ENCODE measurements at places on chromosomes 16 and 17. TPM values are rescaled to one million over a fixed set of nuclear protein-coding genes. Genes with fewer than 3 reads are reported as not detected.

- no peak for DNase-seq
These were observed 5.1 kb upstream of the NUFIP2 start for GRCh38 chr17:29299031-29299430.

The ATXN2L gene
- 319 TPM for total RNA-seq

DNA sequence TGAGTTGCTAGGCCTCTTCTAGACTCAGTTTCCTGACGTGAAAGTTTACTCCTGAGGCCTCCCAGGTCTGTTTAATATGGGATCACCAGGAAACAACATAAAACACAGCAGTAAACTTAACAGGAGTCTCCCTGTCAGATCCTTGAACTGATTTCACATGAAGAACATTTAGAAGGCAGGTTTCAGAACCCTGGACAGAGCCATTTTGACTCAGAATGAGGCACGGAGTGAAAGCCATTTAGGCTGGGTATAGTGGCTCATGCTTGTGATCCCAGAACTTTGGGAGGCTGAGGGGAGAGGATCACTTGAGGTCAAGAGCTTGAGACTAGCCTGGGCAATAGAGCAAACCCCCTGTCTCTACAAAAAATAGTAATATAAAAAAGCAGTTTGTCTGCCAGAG is 289.1 kb downstream of the CA10 start:
- peak; percentile 26 for DNase-seq

- DNase-seq, result peak; percentile 45
These were observed 1.0 kb downstream of the RHBDL3 start for GRCh38 chr17:32266389-32267301.

The TBX4 gene
- total RNA-seq, result not detected

DNA sequence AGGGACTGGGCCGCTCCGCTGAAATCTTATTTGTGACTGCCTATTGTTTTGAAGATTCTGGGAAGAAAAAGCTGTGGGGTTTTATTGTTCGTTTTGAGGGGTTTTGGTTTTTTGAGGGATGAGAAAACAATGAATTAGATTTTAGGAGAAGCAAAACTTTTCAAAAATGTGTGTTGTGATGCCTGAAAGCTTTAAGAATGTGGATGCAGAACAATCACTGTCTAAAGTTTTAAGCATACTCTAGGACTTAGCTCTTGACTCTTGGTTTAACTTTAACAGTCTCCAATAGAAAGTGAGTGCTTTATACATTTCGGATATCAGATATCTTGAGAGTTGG is 899 bp downstream of the CFAP52 start:
- no peak for DNase-seq

The NDRG4 gene
- 6.9 TPM for total RNA-seq

DNA sequence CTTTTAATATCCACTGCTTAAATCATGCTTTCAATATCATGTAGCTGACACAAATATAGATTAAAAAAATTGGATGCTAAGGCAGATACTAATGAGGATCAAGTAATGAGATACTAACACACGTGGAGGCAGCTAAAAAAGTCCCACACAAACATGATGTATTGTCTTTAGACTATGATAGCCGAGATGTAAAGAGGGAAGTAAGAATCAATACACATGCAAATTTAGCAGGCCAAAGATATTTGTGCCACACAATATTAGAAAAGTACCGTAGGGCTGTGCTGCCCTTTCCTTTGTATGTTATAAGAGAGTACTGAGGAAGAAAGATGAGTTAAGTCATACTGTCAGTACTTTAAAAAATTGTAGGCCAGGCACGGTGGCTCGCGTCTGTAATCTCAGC is 51.4 kb upstream of the STAC2 start:
- no peak for DNase-seq

- DNase-seq, result no peak
These were observed 579.1 kb upstream of the RBFOX1 start for GRCh38 chr16:6753553-6753952.

DNA sequence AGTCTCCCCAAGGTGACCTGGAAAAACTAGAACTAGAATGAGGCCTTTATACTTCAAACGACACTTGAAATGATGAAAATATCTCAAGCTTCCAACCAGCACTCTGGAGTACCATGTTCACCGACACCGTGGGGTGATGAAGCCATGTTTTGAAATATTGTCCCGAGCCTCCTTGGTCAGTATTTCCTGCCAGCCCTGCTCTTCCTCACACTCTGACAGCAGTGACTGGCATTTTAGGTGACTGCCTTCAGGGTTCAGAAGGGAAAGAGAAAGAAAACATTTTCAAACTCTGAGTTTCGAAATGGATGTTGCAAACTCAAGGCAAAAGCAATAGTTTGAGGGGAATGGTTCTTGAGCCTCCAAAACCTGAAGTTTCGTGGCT is 39.3 kb upstream of the IRX6 start:
- no peak for DNase-seq

The GNGT2 gene
- total RNA-seq, result 27.3 TPM

- no peak for DNase-seq
These were observed 10.1 kb downstream of the MRM1 start for GRCh38 chr17:36611345-36612072.

- DNase-seq, result peak; percentile 96
These were observed 2.7 kb upstream of the SPG7 start for GRCh38 chr16:89505204-89506112.

DNA sequence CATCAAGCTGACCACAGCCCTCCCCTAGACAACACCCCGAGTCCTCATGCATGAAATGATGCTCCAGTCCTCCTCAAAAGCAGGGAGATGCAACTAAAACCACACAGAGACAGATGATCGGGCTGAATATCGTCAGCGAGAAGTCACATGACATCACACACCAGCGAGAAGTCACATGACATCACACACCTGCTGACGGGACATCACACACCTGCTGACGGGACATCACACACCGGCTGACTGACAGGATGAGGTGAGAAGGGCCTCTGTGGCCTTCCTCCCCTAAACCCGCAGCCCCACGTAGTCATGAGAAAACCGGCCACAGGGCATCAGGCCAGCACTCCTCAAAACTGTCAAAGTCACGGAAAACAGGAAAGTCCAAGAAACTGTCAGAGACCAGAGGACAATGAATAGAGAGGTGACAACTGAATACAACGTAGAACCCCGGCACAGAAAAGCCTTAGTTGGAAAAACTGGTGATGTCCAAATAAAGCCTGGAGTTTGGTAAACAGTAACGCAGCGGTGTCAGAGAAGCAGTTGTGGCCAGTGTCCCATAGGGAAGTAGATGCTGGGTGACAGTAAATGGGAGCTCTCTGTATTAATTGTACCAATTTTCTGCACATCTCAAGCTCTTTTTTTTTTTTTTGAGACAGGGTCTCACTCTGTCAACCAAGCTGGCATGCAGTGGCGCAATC is 14.3 kb downstream of the LITAF start:
- DNase-seq, result peak; percentile 59

DNA sequence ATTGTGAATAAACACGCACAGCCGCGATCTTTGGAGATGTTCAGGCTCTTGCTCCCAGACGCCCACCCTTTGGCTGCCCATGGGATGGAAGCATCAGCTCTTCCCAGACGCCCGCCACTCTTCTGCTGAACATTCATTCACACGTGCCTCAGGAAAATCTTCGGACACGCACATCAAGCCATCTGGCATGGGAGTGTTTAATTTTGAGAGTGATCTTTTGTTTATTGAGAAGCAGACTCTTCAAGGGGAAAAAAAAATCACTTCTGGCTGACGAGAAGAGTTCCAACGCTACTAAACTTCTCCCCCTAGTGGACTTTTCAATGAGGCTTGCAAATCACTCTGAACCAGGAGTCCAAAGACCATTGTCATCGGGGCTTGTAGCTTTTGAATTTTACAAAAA is 62.0 kb upstream of the NUDT7 start:
- no peak for DNase-seq

DNA sequence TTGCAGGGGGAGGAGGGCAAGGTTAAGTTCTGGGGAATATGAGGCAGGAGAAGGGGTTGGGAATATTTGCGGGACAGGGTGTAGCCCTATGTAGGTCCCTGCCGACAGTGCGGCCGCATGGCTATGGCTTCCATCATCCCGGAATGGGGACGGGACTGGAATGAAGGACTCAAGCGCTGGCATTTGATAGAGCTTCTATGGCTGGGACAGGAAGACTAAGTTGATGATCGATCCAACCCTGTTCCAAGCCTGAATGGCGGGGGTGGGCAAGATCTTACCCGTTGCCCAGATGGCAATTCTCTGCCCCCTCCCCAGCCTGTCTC is 47.1 kb downstream of the SRCIN1 start:
- DNase-seq, result no peak

The KRTAP4-6 gene
- total RNA-seq, result not detected

DNA sequence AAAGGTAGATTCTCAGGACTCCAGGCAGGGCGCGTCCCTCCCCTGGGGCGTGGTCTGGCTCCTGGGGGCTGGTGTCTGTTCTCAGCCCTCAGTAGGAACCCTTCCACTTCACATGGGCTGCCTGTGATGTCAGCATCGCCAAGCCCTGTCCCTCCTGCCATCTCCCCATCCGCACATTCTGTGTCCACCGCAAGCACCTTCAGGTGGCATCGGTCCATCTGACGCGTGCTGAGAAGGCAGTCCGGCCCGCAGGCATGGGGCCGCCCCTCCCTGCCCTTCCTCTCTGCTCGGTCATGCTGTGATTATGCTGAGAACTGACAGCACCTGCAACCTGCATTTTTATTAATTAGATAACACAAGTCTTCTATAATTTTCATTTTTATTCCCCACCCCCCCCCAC is 12.7 kb upstream of the DNAH17 start:
- DNase-seq, result no peak

DNA sequence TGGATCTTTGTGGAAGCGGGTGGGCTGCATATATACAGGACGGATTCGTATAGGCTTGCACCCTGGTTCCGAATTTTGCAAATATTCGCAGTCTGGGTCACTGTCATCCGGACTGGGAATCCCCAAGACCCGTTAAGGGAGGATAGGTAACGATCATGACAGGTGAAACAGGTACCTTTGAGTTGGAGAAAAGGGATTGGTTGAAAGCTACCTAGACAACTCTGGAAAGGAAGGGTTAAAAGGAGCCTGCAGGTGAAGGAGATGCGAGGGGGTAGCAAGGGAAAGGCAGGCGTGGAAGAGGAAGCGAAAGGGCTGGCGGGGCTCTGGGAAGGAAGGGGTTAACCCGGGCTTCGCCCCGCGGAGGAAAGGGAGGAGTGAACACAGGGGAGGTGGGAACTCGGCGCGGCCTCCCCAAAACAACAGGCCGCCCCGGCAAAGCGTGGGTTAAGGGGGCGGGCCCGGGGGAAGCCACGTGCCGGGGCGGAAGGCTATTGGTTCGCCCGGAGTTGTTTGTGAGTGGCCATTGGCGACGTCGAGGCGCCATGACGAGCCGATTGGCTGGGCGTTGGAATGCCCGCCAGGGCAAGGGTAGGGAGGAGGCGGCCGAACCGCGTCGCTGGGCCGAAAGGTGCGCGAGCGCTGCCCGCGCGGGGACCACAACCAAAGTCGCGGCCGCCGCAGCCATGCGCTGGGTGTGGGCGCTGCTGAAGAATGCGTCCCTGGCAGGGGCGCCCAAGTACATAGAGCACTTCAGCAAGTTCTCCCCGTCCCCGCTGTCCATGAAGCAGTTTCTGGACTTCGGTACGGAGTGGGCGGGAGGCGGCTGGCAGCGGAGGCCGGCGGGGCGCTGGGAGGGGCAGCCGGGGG is at the start of gene PDK2:
Gene PDK2, plus strand, starts transcription at position 599 of the 867 bp plus-strand sequence. Its CDS starts 85 bp downstream, at position 684.
- DNase-seq, result peak; percentile 97

DNA sequence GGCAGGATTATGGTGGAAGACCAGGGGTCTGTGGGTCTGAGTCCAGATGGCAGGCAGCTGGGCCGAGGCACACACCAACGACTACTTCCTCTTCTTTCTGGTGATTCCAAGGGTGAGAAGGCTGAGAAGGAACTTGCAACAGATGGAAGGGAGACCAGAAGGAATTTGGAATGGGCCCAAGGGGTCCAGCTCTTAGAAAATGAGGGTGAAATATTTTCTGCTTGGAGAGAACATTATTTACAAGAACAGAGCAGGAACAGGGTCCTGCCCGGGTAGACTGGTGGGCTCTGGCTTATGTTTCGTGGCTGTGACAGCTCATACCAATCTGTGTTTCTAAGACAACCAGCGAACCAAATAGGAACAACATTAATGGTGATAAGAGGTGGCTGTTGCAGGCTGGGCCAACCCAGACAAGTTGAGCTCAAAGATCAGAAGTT is 36.6 kb downstream of the CCDC42 start:
- DNase-seq, result no peak

Measured in activated CD4-positive, alpha-beta T cell treated with anti-CD3 and anti-CD28 coated beads for 36 hours (primary cell).